NT2/D1 (cell line): ENCODE measurements at places on chromosomes 3 and 15.

GRCh38 chr3:128253150-128253549 lies 99.9 kb downstream of the EEFSEC start:
- DNase-seq: no peak

DNA sequence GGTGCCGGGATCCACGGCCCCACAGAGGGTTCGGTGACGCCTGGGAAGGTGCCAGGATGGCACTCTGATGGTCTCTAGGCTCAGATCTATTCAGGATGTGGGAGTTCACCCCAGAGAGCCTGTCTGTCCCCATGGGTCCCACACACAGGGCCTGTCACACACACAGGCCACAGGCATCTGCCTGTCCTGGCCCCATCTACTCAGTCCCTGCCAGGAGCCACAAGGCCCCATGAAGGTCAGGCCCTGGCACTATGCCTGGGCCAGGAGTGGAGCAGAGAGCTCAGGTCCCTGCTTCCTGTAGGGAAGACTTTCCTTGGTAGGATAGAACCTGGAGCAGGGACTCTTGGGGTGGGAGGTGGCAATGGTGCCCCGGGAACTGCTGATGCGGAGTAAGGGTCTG lies 49.0 kb upstream of the FURIN start:
- no peak for DNase-seq

DNA sequence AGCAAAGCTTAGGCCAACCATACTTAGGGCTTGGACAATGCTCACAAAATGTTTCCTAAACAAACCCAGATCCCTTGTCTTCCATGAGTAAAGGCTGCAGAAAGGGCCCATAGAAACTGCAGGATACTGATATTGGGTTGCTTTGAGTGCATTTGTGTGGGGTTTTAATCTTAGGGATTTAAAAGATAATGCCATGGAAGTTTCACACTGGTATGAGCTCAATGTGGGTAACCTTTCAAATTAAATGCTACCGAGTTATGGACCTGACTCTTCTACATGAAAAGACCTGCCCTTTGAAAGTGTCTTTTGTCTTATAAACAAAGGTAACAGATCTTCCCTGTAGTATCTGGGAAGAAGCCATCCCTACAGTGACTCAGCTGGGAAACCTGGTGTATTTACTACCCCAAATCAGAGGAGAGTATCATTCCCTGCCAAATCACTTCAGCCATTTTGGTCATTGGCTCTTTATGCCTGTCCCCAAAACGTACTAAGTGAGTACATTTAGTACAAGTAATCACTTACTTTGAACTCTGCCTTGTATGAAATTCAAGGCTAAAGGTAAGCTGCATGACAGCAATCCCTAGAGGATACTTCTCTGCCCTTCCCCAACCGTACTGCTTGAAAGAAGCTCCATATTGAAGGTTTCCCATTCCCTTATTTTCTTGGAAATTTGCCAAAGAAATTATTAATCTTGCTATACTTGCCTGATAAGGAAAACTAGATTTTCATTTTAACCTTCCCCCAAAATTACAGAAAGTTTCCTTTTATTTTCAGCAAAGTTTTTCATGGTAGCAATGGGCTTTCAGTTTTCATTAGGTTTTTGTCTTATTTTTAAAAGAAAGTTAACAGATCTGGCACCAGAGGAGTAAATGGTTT lies 7.2 kb downstream of the TM4SF1 start:
- peak; percentile 70 for DNase-seq

DNA sequence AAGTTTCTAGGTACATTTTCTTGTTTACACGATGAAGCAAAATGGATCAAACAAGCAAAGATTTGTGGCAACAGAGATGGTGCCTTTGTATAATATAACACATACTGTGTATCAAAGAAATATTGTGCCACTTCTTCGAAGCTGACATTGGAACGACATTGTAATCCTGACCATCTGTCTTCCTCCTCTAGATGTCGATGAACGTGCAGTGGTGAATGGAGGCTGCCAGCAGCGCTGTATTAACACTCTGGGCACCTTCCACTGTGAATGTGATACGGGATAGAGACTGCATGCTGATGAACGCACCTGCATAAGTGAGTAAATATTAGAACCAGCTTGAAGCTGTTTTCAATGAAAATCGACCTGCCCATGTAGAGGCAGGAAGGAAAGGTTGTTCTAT lies 613.3 kb upstream of the GOLIM4 start:
- DNase-seq: no peak

DNA sequence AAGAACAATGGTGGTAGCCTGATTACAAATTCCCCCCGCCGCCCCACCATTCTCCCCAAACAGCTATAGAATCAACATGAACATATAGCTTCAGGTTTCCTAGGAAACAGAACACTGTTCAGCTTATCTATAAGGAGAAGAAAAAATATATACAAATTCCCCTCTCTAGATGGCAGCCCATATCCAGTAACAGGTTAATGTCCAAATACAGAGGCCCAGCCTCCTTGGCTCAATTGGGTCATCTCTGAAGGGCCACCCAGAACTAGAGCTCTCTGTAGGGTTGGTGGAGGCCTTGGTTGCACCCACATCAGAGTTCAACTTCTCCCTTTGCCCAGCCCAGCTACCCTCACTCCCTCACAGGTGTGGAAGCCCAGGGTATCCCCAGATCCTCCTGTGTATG lies 91.5 kb upstream of the ADAMTS17 start:
- no peak for DNase-seq

GRCh38 chr3:29153811-29154210 lies 127.1 kb upstream of the RBMS3 start:
- no peak for DNase-seq

DNA sequence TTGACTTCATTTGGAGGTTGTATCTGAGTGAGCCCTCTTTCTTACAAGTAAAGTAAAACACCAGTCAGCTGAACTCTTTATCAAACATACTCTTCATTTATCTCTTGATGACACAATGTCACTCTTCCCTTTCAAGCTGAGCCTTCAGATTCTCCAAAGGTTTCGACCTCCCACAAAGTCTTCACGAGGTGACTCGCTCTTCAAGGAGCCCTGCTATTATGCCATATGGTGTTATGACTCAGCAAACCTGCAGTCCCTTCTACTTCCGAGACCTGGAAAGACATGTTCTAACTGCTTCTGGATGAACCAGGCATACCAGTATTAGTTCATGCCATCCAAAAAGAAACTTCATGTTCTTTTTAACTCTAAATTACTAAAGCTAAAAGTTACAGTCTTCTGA lies 23.1 kb downstream of the AADAC start:
- peak; percentile 43 for DNase-seq

DNA sequence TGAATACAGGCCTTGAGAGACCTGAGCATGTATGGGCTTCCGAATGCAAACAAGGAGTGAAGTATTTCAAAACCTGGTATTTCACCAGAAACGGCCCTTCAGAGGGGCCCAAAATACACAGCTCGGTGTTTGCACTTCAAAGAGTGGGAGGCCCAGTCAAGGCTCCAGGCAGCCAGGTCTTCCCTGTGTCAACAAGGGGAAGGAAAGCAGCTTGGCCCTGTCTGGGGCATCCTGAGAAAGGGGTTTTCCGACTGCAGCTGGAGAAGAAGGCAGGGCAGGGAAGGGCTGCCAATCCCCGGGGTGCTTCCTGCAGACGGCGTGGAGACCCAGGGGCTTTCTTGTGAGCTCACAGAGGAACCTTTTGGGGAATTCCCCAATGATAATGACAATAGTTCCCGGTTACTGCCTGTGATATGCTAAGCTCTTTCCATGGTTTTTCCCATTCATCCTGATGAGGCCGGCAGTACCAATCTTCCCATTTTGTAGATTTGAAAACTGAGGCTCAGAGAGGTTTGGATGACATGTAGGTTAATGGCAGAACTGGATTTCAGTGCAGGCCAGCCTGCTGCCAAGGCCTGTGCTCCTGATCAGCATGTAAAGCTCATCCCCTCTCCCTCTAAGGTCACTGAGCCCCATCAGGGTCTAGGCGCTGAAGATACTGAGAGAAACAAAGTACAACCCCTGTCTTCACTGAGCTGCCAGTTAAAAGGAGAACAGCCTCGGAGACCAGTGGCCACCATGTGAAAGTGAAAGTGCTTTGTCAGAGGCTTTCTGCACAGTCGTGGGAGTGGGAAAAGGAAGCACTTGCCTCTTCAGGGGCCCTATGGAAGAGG lies 43.0 kb upstream of the TLE3 start:
- peak; percentile 64 for DNase-seq
